ENCODE measurements at places on chromosomes 3 and 15.

DNA sequence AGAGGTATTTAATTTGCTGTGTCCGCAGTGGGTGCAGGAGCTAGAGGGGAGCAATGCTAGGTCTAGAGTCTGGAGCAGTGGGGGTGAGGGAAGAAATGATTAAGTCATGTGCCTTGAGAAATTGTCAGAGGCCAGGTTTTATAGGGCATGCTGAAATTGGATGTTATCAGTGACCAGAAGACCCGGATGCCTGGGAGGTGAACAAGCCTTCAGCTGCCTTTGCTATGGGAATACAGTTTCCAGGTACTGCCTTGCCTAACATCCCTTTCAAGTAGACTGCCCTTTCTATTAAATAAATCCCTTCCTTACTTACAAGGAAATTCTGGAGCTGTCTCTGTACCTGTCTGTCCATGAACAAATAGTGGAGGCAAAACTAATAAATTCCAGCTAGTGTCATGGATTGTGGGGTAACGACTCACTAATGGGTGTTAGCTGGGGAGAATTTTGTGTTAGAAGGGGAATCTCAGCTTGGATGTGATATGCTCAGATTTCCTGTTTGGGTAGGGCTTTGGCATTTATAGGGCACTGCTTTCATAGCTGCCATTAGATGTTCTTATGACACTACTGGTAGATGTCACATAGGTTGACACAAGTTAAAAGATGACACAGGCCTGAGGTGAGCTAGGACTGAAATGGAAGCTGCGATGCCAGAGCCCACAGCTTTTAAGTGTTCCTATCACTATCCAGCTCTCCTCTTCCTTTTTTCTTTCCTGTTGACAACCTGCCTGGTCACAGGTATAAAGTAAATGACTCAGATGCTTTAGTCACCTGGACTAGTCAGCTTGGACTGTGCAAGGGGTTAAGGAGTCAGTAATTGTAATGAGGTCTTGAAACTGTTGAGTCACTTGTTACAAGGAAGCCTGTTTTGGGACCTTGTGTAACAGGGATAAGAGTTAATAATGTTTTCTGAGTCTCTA, 21.3 kb downstream of the CHD2 start:
- no peak for DNase-seq

DNA sequence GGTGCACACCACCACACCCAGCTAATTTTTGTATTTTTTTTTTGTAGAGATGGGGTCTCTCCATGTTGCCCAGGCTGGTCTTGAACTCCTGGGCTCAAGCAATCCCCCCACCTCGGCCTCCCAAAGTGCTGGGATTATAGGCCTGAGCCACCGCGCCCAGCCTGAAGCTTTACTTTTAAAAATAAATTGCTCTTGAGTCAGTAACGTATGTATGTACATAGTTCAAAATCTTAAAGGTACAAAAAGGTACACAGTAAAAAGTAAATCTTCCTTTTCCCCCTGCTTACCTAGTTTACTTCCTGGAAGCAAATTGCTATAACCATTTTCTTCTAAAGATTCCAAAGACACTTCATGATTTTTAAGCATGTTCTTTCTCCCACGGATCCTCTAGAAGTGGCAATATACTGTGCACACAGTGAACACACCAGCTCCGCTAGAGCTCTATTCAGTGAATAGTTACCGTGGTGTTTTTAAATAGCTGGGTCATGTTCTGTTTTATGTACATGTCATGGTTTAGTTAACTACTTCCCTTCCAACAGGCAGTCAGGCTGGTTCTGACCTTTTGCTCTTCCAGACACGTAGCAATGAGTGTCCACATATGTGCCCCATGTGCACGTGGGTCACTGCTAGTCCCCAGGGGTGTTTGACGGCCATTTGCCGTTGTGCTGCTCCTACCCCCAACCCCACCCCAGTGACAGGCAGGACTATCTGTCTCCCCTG, 82.1 kb downstream of the EEFSEC start:
- no peak for DNase-seq

- DNase-seq, result no peak
Observed at GRCh38 chr3:69085168-69085832, 563 bp downstream of the ARL6IP5 start.

GRCh38 chr15:31147456-31147855, 45.9 kb upstream of the TRPM1 start:
- no peak for DNase-seq

- DNase-seq, result no peak
Observed at GRCh38 chr15:99409097-99409473, 156.7 kb upstream of the MEF2A start.

- DNase-seq, result no peak
Observed at GRCh38 chr3:114411190-114411668, 117.4 kb downstream of the TIGIT start.

GRCh38 chr3:186514296-186515002, 29.7 kb downstream of the CRYGS start:
- no peak for DNase-seq

DNA sequence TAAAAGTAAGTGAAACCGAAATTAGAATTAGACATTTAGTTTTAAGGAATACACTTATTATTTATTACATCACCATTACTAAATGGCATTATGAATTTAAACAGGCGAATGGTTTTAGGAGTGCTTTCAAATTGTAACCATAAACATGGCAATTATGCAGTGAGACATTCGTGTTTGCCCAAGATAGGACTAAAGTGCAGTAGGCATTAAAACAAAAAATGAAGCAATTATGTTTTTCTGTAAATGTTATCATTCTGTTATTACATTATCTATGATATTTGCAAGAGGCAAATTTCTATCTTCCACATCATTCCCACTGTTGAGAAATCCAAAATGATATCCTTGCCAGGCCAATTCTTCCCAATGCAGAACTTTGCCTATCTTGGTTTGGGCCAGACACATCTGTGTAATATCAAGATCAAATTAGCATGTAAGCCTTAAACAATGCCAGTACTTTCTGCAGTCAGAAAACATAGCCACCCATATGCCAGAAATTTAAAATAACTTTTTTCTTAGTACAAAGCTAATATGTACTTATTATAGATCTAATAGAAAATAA, 156.9 kb downstream of the ATP8B4 start:
- no peak for DNase-seq

- no peak for DNase-seq
Observed at GRCh38 chr15:94674296-94674695, 442.9 kb downstream of the MCTP2 start.

GRCh38 chr3:135226057-135226456, 431.0 kb downstream of the EPHB1 start:
- DNase-seq, result no peak

DNA sequence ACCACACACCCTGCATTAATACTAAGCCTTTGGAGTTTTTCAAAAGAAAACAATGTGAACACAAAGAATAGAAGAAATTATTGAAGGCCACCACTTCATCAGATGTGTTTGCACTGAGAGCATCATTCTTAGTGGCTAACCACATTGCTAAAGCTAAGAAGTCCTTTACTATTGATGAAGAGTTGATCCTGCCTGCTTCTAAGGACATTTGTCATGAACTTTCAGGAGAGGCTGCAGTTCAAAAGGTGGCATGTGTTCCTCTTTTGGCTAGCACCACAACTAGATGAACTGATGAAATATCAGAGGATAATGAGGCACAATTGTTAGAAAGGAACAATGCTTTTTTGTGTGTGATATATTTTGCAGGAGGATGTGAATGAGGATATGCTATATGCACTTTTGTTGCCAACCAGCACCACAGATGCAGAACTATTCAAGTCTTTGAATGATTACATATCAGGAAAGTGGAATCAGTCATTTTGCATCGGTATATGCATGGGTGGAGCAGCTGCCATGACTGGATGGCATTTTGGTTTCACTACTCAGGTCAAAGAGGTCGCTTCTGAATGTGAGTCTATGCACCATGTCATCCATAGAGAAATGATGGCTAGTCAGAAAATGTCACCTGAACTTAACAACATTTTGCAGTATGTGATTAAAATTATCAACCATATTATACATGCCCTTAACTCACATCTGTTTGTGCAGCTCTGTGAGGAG, 2.5 kb upstream of the EID1 start:
- DNase-seq, result no peak

Data from stimulated activated CD8-positive, alpha-beta memory T cell treated with anti-CD3 and anti-CD28 coated beads, Interleukin-7, amount 100 ng/mL, for 48 hours (primary cell).